ENCODE measurements at places on chromosomes 4 and X. TPM values are rescaled to one million over a fixed set of nuclear protein-coding genes. Genes with fewer than 3 reads are reported as not detected.

Gene FAM53A
- total RNA-seq: 33.7 TPM

Gene CA5B
- 9.6 TPM for total RNA-seq

Gene ADRA2C
- total RNA-seq: 13.2 TPM

Gene NUP54
- 29.7 TPM for total RNA-seq

Gene PITX2
- total RNA-seq: not detected

Gene GASK1B
- 58.6 TPM for total RNA-seq

Gene ZNF595
- 36.7 TPM for total RNA-seq

Gene RUFY3
- 84.5 TPM for total RNA-seq

Gene IBSP
- total RNA-seq: not detected

Gene MAGEB1
- not detected for total RNA-seq

Gene FAM47A
- total RNA-seq: not detected

Gene CPLX1
- total RNA-seq: 2.4 TPM

Gene AFM
- not detected for total RNA-seq

Gene EIF2S3
- total RNA-seq: 77.2 TPM

Gene CORIN
- not detected for total RNA-seq

Gene TEC
- total RNA-seq: 3.1 TPM

Gene ASB11
- not detected for total RNA-seq

Gene P2RY4
- 0.60 TPM for total RNA-seq

Gene GRIA3
- total RNA-seq: 0.60 TPM

Gene TCEAL9
- 114 TPM for total RNA-seq

Gene H2BW2
- total RNA-seq: not detected

Gene VCX
- total RNA-seq: not detected

Gene MAGEB6B
- not detected for total RNA-seq

Gene MAGEA11
- total RNA-seq: not detected

Gene ZIC3
- not detected for total RNA-seq

Gene GABRE
- total RNA-seq: 46.5 TPM

Gene EDA
- 9.6 TPM for total RNA-seq

Gene SRPX
- total RNA-seq: 121 TPM

Gene RBM47
- 56.1 TPM for total RNA-seq

Gene LRP2BP
- 5.5 TPM for total RNA-seq

Gene IQCM
- total RNA-seq: not detected

Gene IL2
- not detected for total RNA-seq

Gene TMSB15C
- 4.8 TPM for total RNA-seq

Gene CXorf65
- not detected for total RNA-seq

Gene DOK7
- total RNA-seq: 0.66 TPM

Gene FANCB
- 2.7 TPM for total RNA-seq
